ENCODE measurements at places on chromosomes 6 and 20.

GRCh38 chr6:98686008-98686601, 148.3 kb upstream of the POU3F2 start:
- H3K4me3 ChIP-seq = no peak overlapping the region
- H3K27me3 ChIP-seq = no peaks in the 10 kb centered on the region
- H3K27ac ChIP-seq = no peak overlapping the region
- no peaks in the 10 kb centered on the region for H3K4me1 ChIP-seq
- H3K36me3 ChIP-seq = no peaks in the 10 kb centered on the region

- no peak for DNase-seq
- no peaks in the 10 kb centered on the region for H3K36me3 ChIP-seq
- no peaks in the 10 kb centered on the region for H3K4me1 ChIP-seq
- no peak overlapping the region for H3K4me3 ChIP-seq
Measured at GRCh38 chr20:2254333-2254732, 41.5 kb upstream of the TGM3 start.

- H3K27me3 ChIP-seq = no peaks in the 10 kb centered on the region
- DNase-seq = no peak
- peaks cover 23% of the 10 kb centered on the region for H3K4me1 ChIP-seq
Measured at GRCh38 chr20:6007529-6008103, 46.2 kb downstream of the LRRN4 start.

DNA sequence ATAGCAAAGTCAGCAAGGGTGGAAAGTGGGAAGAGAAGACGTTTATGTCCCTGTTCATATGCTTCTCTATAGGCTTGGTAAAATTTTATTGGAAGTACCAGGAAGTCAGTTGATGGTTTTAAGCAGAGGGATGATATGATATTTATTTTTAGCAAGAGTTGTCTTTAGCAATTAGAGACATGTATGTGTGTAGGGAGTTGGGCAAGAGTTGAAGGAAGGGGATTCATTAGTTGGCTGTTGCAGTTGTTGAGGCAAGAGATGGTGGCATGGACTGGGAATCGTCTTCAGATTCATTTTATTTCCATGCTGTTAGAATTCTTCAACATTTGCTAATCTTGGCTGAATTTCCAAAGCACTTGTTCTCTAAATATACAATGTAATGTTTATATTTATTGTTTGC, 85.6 kb downstream of the QKI start:
- no peaks in the 10 kb centered on the region for H3K4me1 ChIP-seq
- no peak overlapping the region for H3K27ac ChIP-seq
- no peak overlapping the region for H3K4me3 ChIP-seq
- H3K27me3 ChIP-seq = no peaks in the 10 kb centered on the region
- DNase-seq = no peak

DNA sequence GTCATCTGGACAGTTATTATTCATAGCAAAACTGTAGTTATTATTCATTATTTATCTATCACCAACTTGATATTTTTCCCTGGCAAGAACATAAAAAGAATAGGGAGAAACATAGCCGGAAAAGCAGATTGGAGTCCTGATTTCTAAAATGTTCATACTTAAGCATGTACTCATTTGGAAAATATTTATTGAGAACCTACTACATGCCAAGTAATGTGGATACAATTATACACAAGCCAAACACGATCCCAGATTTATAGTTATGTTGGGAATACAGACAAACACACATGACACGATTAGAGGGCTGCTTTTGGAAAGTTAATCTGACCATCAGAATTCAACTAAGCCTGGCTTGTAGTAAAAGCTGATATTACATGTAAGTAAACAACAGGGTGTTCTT, 30.7 kb downstream of the ARHGAP18 start:
- peak overlapping the region; percentile 70 for H3K27ac ChIP-seq
- no peaks in the 10 kb centered on the region for H3K27me3 ChIP-seq
- no peak for DNase-seq
- no peaks in the 10 kb centered on the region for H3K36me3 ChIP-seq

GRCh38 chr20:4873396-4873795, 127.9 kb downstream of the SLC23A2 start:
- no peaks in the 10 kb centered on the region for H3K27me3 ChIP-seq
- H3K27ac ChIP-seq = no peak overlapping the region
- peaks cover 68% of the 10 kb centered on the region for H3K36me3 ChIP-seq
- no peak for DNase-seq

- no peak for DNase-seq
- H3K36me3 ChIP-seq = no peaks in the 10 kb centered on the region
- H3K27ac ChIP-seq = no peak overlapping the region
Measured at GRCh38 chr20:1995531-1996310, 1.9 kb upstream of the PDYN start.

DNA sequence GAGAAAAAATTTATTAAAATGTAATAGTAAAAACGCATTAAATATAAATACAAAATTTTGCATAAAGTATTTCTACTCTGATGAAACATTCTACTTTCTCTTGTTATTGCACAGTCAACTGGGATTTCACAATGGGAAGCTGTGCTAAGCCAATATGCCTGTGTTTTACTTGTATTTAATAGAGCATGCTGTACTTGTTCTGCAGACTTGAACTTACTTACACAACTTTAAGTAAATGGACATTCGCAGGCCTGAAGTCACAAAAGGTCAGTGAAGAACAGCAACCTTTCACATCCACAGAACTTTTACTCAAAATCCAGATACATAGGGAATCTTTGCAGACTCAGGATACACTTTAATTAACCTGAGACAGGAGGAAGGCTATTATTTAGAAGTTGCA, 409.5 kb downstream of the BTBD3 start:
- no peak overlapping the region for H3K27ac ChIP-seq
- H3K4me1 ChIP-seq = no peaks in the 10 kb centered on the region
- no peaks in the 10 kb centered on the region for H3K27me3 ChIP-seq
- no peak for DNase-seq
- H3K4me3 ChIP-seq = no peak overlapping the region
- H3K36me3 ChIP-seq = no peaks in the 10 kb centered on the region

GRCh38 chr6:166279393-166279679, 28.9 kb downstream of the PRR18 start:
- H3K4me1 ChIP-seq = no peaks in the 10 kb centered on the region
- H3K27me3 ChIP-seq = no peaks in the 10 kb centered on the region
- no peak overlapping the region for H3K4me3 ChIP-seq
- no peaks in the 10 kb centered on the region for H3K36me3 ChIP-seq

DNA sequence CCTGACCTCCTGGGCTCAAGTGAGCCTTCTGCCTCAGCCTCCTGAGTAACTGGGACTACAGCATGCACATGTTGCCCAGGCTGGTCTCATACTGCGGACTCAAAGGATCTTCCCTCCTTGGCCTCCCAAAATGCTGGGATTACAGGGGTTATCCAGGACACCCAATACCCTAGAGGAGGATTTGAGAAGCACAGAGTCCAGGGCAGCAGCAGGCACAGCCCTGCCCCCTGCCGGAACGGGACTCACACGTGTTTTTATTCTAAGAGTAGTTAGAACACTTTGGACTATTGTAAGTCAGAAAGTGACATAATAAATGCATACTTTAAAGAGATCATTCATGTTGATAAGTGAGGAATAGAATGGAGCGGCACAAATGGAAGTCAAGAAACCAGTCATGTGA, 80.2 kb downstream of the C6orf118 start:
- H3K36me3 ChIP-seq = no peaks in the 10 kb centered on the region
- H3K4me3 ChIP-seq = no peak overlapping the region
- peaks cover 5% of the 10 kb centered on the region for H3K4me1 ChIP-seq
- no peak for DNase-seq

DNA sequence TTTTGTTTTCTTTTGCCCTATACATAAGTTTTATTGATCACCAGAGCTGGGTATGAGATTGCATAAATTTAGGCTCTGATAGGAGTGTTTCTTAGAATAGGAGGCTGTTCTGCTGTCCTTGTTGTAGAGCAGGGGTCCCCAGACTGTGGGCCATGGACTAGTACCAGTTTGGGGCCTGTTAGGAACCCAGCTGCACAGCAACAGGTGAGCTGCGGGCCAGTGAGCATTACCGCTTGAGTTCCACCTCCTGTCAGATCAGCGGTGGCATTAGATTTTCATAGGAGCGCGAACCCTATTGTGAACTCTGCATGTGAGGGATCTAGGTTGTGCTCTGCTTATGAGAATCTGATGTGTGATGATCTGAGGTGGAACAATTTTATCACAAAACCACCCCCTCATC, 26.2 kb downstream of the PHF3 start:
- H3K27me3 ChIP-seq = no peaks in the 10 kb centered on the region
- DNase-seq = no peak
- peaks cover 8% of the 10 kb centered on the region for H3K4me1 ChIP-seq
- no peak overlapping the region for H3K27ac ChIP-seq
- no peaks in the 10 kb centered on the region for H3K36me3 ChIP-seq

- H3K36me3 ChIP-seq = no peaks in the 10 kb centered on the region
- H3K4me3 ChIP-seq = no peak overlapping the region
- no peak for DNase-seq
- no peaks in the 10 kb centered on the region for H3K27me3 ChIP-seq
- H3K4me1 ChIP-seq = no peaks in the 10 kb centered on the region
Measured at GRCh38 chr6:41021832-41022231, 17.2 kb downstream of the UNC5CL start.

DNA sequence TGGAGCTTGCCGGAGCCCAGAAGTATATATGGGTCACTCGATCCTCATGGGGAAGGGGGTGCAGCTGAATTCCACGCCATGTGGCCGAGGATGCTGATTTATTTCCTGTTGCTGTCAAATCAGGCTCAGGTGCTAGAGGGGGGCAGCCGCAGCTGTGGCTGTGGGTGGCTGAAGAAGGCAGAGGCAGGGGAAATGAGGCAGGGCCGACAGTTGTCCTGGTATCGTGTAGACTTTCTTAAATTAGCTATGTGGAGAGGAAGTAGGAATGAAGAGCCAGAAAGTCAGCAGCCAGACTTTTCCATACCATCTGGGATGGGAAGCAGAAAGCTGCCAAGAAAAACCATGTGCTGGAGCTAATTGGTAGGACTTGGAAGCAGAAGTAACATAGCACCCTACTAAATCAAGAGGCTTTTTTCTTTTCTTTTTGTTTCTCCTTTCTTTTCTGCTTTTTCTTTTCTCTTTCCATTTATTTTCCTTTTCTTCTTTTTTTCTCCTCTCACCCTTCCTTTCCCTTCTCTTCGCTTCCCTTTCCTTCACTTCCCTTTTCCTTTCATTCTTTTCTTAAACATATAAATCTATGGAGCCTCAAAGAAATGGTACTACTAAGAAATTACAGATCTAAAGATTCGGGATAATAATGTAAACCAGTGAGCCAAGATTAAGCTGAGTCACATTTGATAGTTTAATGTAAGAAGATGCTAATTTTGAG, 90.6 kb upstream of the CD83 start:
- no peak overlapping the region for H3K4me3 ChIP-seq
- DNase-seq = no peak
- no peak overlapping the region for H3K27ac ChIP-seq
- no peaks in the 10 kb centered on the region for H3K36me3 ChIP-seq
